ENCODE measurements at places on chromosomes 4 and X.

DNA sequence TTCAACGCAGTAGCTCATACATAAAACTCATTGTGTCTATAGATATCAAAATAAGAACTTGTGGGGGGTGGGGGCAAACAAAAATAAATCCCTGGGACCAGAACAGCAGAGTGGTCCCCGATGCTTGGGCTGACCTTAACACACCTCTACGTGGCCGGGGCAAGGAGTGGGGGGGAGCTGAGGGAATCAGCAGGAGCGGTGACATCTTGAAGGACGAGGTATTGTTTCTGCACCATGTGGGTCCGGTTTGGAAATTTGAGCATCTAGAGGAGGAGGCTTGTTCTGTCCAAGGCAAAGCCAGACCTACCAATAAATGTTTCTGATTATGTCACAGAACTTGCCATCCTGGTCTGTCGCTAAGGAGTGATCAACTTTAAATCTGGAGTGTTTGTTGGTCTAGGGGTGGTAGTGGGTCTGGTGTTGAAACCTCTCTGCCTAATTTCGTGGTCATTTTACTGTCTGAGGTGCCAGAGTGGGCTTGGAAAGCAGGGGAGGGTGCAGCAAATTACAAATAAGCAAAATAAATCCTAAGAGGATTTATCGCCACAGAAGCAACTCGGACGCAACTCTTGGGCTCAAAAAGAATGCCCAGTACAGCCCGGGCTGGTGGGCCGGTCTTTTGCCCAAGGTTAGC, 774 bp upstream of the RAPGEF2 start:
- DNase-seq = no peak

DNA sequence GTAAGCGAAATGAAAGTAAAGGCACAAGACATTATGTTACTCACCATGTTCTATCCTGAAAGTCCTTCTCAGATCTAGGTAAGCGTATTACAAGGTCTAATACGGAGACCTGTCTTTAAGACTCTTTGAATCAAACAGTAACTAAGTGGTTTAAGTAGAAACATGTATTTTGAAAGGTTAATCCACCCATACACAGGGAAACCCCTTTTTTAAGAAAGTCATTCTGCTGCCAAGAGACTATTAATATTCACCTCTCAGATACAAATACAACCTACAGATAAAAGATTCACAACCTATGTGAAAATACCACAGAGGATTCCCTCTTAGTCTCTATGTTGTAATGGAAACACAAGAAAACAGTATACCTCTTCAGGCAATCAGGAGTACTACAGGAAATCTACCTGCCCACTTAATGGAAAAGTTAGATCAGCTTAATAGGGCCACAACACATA, 63.2 kb upstream of the TNIP3 start:
- no peak for DNase-seq

- DNase-seq = no peak
Measured at GRCh38 chr4:111433441-111433840, 711.8 kb upstream of the FAM241A start.

GRCh38 chrX:16311671-16312070, 144.4 kb downstream of the MAGEB17 start:
- DNase-seq = no peak

GRCh38 chrX:130080791-130081367, 29.4 kb downstream of the ELF4 start:
- DNase-seq = no peak

DNA sequence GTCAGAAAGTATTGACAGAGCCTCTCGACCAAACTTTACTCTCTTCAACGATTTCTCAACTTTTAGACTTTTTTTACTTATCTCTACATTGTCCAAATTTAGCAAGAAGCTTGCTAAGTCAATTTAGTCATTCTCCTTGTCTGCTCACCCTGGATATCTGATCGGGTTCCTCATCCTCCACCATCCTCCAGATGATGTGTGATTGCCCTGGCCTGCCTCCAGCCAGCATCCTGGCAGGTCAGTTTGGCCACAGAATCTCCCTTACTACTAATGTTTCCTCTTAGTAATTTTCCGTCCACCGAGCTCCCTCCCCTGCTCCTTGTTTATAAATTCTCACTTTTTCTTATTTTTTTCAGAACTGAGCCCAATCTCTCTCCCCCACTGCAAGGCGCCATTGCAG, 167.9 kb upstream of the ZFP42 start:
- no peak for DNase-seq

DNA sequence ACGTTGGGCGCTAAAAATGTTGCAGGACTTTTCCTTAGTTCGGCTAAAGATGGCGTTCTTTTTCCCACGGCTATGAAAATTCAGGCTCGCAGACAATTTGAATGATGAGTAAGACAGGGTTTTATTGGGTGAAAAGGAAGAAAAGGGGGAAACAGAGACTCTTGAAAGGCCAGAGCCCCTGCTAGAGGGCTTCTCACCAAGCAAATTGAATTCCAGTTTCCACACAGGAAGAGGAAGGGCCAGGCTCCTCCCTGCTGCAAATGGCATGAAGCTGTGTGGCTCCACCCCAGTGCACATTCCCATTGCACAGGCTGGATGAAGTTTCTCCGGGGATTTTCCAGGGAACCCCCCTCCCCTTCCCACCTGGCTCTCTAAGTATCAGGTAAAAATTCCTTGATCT, 210.9 kb downstream of the KLHL4 start:
- no peak for DNase-seq

- DNase-seq = no peak
Measured at GRCh38 chr4:139469216-139469615, 15.3 kb downstream of the RAB33B start.

DNA sequence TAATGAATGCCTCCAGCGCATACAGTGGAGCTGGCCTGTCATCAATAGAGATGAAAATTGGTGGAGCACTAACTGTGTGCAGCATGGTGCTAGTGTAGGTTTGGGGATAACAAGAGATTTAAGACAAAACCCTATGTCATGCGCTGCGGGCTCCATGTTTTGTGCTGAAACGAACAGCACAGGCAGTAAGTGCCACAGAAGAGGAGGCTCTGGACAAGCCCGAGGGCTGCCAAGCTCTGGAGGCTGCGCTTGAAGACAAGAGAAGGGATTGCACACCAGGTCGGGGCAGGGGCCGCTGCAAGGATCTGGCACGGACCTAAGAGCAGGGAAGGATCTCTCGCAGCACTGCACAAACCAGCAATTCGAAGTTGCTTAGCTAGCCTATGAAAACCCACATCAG, 35.5 kb downstream of the TENM3 start:
- no peak for DNase-seq

DNA sequence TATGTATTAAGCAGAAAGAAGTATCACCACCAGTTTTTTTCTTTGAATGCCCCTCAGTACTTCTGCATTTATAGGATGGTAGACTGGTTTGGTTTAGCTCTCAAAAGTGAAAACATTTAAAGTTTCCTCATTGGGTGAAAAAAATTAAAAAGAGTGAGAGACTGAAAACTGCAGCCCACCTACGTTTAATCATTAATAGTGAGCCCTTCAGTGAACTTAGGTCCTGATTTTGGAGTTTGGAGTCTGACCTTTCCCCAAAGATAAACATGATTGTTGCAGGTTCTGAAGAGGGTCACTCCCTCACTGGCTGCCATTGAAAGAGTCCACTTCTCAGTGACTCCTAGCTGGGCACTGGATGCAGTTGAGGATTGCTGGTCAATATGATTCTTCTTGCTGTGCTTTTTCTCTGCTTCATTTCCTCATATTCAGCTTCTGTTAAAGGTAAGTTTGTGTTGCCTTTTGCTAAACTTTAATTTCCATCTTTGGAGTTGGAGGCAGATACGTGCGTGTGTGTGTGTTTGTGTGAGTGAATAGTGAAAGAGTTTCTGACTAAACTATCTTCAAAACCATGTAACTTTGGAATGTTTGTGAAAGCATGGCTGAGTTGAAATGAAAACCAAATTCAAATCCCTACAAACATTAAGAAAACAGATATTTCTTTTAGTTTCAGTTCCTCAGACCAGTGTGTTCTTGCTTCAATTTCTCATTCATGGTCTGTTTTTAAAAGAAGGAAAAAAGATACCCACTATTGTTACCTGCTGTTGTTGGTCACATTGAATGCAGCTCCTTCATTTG, at the start of gene MTTP:
Gene MTTP, plus strand, starts transcription at position 295 of the 795 bp plus-strand sequence. Its CDS starts 86 bp downstream, at position 381.
- no peak for DNase-seq

DNA sequence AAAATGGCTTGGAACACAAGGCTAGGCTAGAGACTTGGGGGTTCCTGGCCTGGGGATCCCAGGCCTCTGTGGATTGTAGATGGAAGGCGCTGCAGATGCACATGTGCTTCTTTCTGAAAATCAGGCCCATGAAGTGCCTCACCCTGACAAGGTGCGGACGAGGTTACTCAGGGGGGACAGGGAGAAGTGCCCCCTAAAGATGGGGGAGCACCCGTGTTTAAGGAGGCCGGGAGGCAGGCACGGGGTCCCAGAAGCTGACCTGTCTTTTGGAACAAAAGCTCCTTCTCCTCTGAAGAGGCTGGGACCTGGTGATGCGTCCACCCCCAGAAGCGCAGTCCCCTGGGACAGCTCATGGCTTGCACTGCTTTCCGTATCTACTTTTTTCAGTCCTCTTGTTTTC, 2.4 kb downstream of the PDZD4 start:
- no peak for DNase-seq

DNA sequence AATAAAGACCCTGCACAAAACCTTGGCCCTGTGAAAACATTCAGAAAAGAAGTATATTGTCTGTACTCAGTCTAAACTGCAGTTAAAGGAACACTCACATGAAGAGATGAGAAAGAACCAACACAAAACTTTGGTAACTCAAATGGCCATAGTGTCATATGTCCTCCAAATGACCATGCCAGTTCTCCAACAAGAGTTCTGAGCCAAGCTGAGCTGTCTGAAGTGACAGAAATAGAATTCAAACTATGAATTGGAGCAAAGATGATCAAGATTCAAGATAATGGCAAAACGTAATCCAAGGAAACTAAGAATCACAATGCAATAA, 739.3 kb upstream of the NDST4 start:
- no peak for DNase-seq

- DNase-seq = no peak
Measured at GRCh38 chr4:74087481-74087880, 11.5 kb downstream of the CXCL2 start.

DNA sequence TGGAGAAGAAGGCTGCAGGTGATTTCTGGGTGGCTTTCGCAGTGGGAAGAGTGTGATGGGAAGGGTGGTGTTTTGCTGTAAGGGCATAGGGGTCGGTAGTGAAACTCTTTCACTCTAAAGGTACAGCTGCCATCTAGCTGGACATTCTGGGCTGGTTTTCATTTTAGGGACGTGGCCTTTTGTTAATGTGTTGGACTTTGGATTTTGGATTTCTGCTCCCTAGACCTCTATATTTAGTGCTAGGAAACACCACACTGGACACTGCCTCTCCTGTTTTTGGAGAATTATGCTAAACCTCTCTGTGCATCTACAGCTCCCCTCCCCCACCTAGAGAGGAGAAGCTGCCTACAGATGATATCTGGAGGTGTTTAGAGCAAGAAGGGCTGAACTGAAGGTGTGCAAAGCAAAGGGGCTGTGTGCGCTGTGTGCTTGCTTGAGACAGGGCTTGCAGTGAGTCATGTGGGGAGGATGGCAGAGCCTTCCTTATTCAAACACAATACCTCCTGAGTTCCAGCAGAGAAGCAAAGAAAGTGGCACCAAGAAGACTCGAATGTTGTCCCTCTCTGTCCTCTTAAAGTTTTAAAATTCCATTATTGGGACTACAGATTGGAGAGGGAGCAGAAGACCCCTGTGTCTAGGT, 47.9 kb downstream of the STARD8 start:
- no peak for DNase-seq

DNA sequence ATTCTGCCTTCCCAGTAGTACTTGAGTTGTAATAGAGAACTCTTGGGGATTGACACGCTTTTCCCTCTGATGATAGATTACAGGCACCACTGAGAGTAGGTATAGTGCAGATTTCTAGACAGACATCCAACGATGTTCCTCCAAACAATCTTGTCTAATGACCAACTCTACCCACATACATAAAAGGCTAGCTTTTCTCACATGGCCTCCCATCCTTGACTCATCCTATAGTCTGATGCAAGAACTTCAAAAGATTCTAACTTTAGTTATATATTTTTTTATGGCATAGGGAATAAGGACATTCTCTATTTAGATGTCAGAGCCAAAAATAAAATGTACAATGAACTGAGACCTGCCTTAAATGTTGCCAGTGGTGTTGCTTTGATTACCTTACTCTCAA, 60.9 kb downstream of the GLRA2 start:
- DNase-seq = no peak

GRCh38 chr4:184402239-184402638, 72.1 kb downstream of the IRF2 start:
- DNase-seq = no peak

DNA sequence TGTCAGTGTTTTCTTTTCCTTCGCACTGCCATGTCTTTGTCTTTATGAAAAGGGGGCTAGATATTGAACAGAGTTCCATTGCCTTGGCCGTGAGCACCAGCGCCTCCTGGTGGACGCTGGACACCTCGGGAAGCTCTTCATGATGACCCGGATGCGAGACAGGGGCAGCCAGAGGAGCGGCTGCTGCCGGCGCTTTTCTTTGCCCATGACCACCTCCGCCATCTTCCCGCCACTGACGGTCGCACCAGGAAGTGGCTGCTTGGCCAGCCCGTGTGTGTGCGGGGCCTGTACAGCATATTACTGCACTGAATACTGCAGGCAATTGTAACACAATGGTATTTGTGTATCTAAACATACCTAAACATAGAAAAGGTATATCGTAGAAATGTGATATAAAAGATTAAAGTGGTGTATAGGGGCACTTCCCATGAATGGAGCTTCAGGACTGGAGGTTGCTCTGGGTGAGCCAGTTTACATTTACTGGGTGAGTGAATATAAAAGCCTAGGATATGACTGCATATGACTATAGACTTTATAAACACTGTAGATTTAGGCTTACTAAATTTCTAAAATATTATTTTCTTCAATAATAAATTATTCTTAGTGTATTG, 15.8 kb upstream of the GRIA2 start:
- DNase-seq = no peak

- DNase-seq = no peak
Measured at GRCh38 chr4:158811704-158812103, 42.9 kb downstream of the FNIP2 start.

DNA sequence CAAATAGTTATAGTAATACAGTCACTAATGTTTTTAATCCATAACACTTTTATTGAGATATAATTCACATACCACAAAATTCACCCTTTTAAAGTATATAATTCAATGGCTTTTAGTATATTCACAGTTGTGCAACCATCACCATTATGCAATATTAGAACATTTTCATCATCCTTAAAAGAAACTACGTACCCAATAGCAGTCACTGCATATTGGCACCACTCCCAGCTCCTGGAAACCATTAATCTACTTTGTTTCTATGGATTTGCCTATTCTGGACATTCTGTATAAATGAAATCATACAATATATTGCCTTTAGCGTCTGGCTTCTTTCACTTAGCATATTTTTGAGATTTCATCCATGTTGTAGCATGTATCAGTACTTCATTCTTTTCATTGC, 99.3 kb downstream of the AMMECR1 start:
- no peak for DNase-seq

All from CMK (cell line).